ENCODE measurements at places on chromosomes 13 and 19.

DNA sequence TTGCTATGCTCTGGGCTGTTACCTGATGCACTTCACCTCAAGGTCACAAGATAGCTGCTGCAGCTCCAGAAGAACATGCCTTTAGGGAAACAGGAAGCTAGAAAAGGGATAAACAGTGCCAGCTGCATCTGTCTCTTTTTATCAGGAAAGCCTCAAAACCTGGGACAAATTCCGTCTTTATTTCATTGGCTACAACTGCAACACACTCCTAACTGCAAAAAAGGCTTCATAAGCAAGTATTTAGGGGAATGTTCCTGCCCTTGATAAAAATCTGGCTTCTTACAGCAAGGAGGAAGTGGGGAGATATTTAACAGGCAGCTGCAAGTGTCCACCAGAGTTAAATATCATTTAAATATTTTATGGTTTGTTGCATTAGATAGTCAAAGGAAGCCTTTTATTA, 34.2 kb upstream of the SERTM1 start:
- DNase-seq: no peak

- no peak for DNase-seq
Observed at GRCh38 chr13:31781064-31781463, 41.7 kb downstream of the RXFP2 start.

GRCh38 chr13:42971691-42972347, 20.2 kb downstream of the EPSTI1 start:
- no peak for DNase-seq

GRCh38 chr13:79999601-80000000, 341.3 kb downstream of the SPRY2 start:
- no peak for DNase-seq

DNA sequence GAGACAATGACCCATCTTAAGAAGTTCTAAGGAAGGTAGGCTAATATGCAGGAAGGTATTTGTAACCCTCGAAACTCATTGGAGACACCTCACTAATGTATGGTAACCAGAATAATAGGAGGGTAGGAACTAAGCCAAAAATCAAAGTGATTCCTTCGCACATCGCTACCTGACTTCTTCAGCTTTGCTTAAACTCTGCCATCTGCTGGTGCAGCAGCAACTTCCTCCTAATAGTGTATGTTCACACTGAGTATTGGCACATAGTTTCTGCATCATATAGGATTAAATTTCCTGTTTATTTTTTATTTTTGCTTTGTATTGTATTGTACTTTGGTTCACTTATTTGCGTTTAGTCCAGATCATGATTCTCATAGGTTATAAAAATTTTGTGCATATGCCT, 676.2 kb downstream of the GPC5 start:
- DNase-seq: no peak

GRCh38 chr19:1851654-1852580, 3.6 kb upstream of the REXO1 start:
- no peak for DNase-seq

DNA sequence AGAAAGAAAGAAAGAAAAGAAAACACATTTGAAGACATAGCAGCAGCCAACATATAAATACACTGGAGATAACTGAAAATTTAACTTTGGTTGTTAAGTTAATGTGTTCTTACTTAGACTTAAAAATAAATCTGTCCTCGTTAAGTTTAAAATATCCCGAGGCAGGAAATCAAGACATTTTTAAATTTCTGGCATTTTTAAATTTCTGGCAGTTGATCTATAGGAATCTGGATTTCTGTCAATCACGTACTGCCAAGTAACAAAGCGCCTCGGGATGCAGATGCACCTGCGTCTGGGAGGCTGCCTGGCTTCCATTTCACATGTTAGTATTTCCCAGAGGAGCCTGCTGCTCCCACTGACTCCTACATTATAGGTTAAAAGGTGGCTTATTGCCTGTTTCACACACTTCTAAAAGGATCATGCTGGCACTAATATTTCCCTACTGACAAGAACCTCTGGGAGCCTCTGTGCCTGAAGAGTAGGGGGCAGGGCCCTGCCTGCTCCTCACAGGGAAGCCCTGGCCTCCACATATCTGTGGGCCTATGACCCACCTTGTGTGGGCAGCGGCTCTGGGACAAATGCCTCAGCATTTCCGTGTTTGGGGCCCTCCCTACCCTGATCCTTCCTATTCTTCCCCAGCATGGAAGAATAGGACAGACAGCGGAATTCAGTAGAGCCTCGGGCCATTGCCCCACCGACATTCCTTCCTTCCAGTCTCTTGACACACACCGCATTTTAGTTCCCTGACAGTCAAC, 62.8 kb upstream of the ATP12A start:
- no peak for DNase-seq

- DNase-seq: no peak
Observed at GRCh38 chr13:99926014-99926731, 45.4 kb downstream of the ZIC5 start.

DNA sequence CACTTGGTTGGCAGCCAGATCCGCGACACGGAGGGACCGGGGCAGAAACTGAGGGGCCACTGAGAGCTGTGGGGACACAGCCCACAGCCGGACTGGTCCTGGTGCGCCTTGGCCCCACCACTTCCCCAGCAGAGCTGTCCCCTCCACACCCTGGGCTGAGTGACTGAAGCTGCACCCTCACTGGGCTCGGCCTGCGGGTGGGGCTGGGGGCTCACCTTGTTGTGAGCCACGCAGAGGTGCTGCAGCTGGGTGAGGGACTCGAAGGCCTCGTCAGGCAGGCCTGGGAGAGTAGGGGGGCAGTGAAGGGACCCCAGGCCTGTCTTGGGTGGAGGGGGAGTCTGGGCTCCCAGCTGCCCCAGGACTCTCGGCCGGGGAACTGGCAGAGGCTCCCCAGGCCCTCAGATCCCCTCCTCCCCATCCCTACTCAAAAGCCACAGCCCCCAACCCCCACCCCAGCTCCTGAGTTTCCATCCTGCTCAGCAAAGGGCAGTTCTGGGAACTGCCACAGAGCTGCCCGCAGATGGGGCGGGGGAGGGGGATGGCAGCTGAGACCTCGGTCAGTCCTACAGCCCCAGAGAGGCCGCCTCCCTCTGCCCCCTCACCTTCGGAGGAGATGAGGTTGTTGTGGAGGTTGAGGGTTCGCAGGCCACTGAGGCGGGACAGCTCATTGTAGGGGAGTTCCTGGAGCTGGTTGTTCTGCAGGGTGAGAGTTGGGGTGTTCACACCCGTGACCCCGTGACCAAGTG, 2.3 kb downstream of the PODNL1 start:
- DNase-seq: no peak

DNA sequence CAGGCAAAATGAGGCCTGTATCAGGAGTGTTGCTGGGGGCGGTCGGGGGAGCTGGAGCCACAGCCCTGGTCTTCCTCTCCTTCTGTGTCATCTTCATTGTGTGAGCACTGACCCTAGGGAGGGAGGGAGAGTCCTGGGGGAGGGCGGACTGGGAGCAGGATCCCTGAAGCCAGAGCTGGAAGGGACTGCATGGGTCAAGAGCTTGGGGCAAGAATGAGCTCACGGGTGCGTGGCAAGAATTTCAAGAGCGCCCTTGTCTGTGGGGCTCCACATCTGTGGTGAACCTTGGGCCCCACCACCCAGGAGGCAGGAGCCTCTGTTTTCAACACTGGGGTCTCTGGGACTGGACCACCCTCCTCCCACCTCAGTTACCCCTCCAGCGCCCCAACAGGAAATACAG, 4.7 kb downstream of the SIGLEC7 start:
- no peak for DNase-seq

- no peak for DNase-seq
Observed at GRCh38 chr19:7618348-7618747, 11.0 kb downstream of the XAB2 start.

DNA sequence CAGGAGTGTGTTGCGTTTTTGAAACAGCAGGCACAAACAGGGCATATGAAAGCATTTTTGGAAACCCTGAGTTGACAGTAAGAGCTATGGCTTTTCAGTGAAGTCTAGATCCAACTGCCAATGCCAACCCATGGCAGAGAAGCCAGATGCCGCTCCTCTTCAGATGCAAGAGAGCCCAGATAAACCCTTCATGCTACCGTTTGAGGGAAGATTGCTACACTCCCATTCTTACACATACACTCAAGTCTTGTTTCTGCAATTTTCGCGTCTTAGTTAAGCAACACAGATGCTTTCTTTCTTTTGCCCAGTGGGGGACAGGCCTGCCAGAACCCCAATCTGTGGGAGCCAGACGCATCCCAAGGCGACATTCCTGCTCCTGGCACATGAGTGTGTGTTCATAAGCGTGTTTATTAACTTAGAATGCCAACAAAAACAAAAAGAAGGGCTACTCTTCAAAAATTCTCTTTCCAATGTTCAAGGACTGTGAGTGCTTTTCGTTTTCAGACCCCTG, 10.4 kb downstream of the BORCS8 start:
- no peak for DNase-seq

DNA sequence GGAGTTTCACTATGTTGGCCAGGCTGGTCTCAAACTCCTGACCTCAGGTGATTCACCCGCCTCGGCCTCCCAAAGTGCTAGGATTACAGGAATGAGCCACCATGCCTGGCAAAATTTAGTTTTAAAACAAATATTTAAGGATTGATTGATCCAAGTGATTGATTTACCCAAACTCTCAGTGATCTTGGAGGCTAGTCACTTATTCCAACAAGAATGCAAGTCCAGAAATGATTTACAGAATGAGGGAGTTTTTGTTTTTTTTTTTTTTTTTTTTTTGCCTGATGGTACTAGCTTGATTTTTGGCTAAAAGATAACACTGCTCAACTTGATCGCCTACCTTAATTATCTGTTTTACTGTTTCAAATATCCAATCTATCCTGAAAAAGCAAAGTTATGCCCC, 5.7 kb upstream of the TEX26 start:
- no peak for DNase-seq

DNA sequence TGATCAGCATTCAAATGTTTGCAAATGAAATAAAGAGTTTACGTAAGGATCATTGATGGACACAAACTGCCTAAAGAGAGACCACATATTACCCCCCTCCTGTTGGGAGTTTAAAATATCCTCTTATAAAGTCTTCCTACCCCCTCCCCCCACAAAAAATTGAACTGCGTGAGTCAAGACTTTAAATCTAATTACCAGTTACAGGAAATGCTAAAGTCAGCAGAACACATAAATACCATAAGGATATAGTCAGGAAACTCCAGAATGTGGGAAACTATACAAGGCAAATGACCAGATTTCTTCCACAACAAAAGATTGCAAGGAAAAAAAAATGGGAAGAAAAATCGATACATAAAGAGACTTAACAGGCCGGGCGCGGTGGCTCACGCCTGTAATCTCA, 44.4 kb upstream of the FARP1 start:
- DNase-seq: no peak

DNA sequence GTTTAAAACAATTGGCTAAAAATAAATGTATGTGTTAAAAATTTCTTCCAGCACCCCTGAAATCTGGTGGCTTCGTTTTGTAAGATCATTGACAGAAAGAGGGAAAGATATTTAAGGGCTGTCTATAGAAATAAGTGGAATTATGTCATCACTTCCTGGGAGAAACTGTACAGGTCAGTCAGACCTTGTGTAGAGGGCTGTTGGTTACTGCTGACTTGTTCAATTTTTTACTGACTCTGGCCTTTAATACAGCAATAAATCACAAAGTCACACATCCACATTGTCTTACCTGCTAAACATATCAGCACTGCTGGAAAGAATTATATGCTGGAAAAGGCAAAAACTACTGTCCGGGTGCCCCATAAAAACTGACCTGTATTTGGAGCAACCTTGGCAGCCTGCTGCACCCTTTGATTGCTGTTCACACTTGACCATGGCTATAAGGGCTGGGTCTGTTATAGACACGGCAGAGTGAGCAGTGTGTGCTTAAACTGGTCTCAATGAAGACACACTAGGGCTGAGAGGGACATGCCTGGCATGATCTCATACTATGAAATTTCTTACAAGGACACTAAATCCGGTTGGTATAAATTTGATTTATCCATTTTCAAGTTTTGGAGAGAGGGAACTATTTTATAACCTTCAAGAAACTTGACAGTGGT, 162.1 kb downstream of the NHLRC3 start:
- DNase-seq: no peak

DNA sequence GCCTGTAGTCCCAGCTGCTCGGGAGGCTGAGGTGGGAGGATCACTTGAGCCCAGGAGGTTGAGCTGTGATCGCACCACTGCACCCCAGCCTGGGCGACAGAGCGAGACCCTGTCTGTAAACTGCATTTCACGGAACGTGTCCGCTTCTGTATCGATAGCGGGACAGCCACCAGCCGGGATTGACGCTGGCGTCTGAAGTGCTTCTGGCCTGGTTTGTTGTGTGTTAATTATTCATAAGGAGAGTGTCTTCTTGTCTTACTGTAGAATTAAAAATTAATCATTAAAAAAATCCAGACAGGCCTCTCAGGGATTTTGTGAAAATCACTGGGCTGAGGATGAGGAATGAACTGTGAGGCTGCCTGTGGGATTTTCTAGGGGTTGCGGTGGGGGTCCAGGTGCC, 16.2 kb upstream of the MISP start:
- no peak for DNase-seq

- DNase-seq: no peak
Observed at GRCh38 chr19:15320116-15320515, 12.2 kb downstream of the BRD4 start.

DNA sequence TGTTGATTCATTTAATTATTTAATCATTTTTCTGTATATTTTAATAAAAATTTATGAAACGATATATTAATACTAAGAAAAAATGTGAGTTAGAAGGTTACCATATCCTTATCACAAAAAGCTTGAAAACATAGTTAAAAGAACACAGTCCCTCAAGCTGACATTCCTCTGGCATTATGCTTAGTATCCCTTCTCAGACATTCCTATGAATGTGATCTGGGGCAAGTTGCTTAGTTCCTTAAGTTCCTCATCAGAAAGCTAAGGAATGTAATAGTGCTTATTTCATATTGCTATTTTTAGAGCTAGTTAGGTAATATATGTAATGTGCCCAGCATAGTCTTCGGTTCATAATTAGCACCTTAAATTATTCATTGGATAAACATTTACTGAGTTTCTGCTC, 122.8 kb downstream of the MTUS2 start:
- no peak for DNase-seq

- no peak for DNase-seq
Observed at GRCh38 chr13:45705918-45706317, 3.8 kb downstream of the CBY2 start.

- no peak for DNase-seq
Observed at GRCh38 chr13:73714522-73714921, 419.7 kb downstream of the KLF12 start.

GRCh38 chr19:703651-704446, 4.9 kb upstream of the PALM start:
- DNase-seq: peak; percentile 63

DNA sequence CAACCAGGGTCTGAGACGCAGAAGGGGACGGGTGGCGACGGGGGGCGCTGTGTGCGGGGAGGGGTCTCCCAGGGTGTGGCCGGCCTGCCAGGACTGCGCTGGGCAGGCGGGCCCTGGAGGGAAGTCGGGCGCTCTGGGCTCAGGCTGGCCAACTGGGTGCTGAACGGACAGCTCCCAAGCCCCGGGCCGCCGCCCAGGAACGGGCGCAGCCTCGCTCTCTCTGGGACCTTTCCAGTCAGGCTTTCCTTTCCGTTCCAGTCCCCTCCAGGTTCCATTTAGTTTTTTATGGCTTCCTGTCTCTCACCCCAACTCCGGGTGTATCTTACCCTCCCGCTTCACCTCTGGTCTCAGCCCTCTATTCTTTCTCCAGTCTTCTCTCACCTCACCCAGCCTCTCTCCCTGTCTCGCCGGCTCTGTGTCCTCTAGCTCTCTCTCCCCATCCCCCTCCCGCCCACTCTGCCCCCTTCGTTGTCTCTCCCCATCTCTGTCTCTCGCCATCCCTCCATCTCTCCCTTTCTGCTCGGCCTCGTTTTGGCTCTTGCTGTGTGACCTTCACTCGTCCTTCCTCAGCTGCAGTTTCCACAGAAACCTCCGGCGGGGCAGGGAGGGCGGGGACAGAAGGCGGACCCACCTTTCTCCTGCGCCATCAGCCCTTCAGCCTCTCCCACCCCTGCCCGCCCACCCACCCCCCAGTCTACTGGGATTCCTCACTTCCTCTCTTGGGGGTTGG, 3.3 kb upstream of the ATP1A3 start:
- DNase-seq: no peak
